NCI-H2029 treated with DMSO at 0.1 percent for 48 hours (cell line): ENCODE measurements at places on chromosomes 1 and 21.

GRCh38 chr21:46214478-46215340, 13.9 kb downstream of the LSS start:
- no peak for DNase-seq

DNA sequence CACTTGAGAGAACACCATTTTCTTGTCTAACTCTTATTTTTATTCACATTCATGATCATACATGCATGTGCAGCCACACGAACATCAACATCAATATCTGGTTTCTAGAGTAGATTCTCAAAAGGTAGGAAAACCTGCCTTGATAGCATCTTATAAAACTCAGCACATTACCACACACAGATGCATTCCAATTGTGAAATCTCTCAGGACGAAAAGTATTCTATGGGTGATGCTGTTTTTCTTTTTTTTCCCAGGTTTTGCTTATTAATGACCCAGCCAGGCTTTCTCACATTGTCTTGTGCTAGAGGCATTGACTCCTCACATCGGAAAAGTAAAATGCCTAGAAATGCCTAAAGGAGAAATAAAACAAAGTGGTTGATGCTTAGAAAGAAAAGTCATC, 562.8 kb downstream of the KIF26B start:
- no peak for DNase-seq

- no peak for DNase-seq
Observed at GRCh38 chr1:80639777-80640533, 1160.8 kb upstream of the ADGRL2 start.

GRCh38 chr1:36068866-36069265, 15.0 kb upstream of the TEKT2 start:
- DNase-seq: no peak

GRCh38 chr1:243396876-243397275, 141.0 kb downstream of the SDCCAG8 start:
- DNase-seq: no peak

GRCh38 chr21:35360870-35361570, 311.9 kb upstream of the RUNX1 start:
- no peak for DNase-seq

DNA sequence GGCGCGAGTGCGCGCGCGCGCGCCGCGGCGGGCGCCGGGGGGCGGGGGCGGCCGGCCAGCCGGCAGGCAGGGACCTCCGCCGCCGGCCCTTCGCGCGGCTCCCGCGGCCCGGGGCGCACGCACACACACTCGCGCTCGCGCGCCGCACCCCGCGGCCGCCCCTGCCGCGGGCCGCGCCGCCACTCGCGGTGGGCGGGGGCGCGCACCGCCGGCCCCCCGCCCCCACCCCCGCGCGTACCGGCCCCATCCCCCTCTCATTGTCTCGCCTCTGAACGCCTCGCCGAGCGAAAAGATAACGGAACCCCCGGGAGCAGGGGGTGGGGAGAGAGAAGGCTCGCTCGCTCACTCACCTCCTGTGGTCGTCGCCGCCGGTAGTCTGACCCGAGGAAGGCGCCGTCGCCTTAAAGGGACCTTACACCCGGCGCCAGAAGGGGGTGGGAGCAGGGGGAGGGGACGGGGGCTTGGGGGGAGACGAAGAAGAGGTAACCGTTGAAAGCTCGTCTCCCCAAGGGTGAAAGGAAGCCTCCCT, 428 bp downstream of the POGZ start:
- no peak for DNase-seq

GRCh38 chr1:116008656-116009390, 32.5 kb downstream of the SLC22A15 start:
- no peak for DNase-seq
